ENCODE measurements at places on chromosomes 2 and 18.

- no peak for DNase-seq
Observed at GRCh38 chr2:237486334-237486818, 675 bp upstream of the MLPH start.

DNA sequence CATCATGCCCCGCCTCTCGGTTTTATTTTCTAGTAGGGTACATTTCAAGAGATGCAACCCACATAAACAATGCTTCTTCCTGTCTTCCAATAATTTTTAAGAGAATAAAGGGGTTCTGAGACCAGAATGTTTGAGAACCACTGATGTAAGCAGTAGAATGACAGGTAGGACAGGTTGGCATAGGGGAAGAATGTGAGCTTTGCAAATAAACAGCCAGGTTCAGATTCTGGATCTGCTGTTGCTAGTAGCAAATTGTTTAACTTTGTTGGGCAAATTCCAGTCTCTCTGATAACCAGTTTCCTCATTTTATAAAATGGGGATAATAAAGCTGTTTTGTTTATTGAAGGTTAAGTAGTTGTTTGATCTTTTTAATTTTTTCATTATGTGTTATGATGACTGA is 32.8 kb downstream of the SOCS6 start:
- DNase-seq: no peak

DNA sequence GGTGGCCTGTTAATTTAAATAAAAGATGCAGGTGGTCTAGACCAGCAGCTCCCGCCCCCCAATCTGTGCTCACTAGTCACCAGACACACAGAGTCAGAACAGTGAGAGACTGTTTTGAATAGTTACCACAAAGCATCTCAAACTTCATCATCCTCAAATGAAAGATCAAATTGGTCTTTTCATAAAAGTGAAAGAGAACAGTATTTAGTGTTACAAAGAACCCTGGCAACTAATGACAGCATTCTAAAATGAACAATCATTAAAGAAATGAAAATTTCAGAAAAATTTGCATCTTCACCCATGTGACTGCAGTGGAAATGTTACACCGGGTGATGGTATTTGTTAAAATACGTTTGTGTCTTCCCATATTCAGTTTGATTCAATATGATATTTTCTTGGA is 65.5 kb upstream of the PMAIP1 start:
- DNase-seq: no peak

GRCh38 chr2:71735676-71736075 is 282.3 kb downstream of the DYSF start:
- no peak for DNase-seq

DNA sequence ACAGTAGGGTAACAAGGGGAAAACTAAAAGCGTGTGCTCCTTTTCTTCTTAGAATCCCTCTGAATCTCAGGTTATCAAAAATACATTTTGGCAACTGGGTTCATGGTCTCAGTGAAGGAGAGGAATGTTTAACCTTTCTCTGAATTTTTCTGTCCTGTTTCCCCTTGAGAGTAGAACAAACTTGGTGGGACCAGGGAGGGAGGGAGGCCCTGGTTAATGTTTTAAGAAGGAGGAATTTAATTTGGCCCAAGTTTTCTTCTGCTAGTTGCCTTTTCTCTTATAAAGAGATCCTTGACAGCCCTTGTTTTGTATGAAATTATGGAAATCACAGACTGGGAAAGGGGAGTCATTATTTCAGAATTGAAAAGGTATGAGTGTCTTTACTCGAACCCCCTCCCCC is 12.2 kb upstream of the POU3F3 start:
- no peak for DNase-seq

GRCh38 chr2:111950236-111950635 is 51.8 kb downstream of the MERTK start:
- DNase-seq: no peak

GRCh38 chr18:40197711-40198110 is 1757.3 kb upstream of the PIK3C3 start:
- no peak for DNase-seq

DNA sequence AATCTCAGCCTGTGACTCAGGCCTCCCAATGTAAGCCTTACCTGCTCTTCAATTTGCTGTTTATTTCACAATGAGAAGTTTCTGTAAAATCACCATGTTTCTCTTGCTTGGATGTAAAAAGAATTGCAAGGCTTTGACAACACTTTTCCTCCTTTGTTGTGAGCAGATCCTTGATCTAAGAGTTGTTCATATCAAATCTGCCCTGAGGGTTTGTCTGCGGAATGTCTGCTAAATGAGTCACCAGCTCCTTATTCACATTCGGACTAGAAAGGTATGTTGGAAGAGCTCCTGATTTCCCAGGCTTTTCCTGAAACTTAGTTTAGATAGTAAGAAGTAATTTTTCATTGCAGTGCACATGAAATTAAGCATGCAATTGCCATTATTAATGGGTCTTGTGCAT is 268.2 kb upstream of the TCF4 start:
- DNase-seq: no peak

DNA sequence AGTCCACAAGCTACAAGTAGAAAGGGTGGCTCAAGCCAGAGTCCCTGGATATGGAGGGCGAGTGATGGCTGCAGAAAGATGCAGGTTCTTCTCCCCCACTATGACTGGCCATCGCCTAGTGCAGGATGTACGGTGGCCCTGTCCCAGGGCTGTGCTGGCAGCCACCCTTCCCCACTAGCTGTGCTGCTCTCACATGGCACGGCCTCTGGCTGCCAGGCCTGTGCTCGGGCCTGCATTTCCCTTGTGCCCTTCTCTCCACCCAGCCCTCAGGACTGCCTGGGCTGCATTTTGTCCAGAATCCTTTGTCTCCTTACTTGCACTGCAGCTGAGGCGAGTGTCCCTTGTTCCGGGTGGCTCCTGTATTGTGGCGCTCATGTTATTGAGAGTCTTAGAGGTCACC is 1.6 kb upstream of the RAMP1 start:
- DNase-seq: no peak

GRCh38 chr2:219059375-219059724 is 1.4 kb downstream of the IHH start:
- no peak for DNase-seq

DNA sequence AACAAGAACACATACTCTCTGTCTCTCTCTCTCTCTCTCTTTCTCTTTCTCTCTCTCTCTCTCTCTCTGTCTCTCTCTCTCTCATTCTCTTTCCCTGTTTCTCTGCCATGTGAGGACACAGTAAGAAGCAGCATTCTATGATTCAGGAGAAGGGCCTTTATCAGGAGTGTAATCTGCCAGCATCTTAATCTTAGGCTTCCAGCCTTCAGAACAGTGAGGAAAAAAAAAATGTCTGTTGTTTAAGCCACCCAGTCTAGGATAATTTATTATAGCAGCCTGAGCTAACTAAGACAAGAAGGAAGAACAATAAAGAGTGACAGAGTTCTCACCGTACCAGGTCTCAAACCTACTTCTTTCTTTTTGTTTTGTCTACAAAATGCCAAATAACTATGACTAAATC is 399.4 kb downstream of the SOCS6 start:
- DNase-seq: no peak

- no peak for DNase-seq
Observed at GRCh38 chr2:8328217-8328616, 353.6 kb upstream of the ID2 start.

DNA sequence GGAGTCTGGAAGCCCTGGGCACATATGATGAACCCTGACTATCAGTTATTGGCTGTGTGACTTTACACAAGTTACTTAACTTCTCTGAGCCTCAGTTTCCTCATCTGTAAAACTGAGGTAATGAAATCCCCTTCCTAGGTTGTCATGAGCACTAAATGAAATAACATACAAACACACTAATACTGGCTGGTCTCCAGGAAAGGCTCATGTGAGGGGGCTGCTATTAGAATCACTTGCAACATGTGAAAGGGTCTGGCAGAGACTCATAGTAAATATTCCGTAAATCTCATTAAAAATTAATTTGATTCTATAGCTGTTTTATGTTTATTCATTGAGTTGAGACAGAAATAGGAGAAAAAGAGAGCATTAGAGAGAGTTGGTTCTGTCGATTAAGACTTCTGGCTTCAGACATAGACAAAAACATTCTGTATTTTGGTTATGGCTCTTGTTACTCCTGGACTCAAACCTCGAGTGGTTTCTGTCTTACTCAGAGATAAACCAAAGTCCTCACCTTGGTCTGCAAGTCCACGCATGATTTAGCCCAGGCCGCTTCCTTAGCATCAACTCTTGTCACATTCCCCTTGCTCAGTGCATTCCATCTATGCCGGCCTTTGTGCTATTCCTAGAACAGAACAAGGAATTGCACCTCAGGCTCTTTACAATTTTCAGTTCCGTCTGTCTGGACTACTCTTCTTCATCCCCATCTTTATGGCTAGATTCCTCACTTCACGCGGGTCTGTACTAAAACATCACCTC is 139.1 kb downstream of the NXPH2 start:
- no peak for DNase-seq

DNA sequence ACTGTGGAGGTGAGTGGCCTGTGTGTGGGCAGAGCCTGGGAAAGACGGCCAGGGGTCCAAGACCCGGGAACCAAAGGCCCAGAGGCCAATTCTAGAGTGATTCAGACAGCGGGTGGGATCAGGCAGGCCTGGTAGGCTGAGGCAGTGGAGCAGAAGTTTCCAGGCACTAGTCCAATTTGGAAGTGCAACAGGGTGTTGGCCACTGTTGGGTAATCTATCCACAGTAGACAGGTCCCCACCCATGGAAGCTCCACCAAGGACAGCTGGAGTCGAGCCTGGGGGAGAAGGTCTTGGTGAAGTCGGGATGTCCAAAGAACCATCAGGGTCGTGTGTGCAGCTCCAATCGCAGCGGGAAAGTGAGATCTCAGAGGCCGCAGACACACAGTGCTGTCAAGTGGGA is 125.8 kb upstream of the COPS8 start:
- DNase-seq: no peak

- no peak for DNase-seq
Observed at GRCh38 chr2:102436323-102436722, 13.4 kb downstream of the IL18RAP start.

DNA sequence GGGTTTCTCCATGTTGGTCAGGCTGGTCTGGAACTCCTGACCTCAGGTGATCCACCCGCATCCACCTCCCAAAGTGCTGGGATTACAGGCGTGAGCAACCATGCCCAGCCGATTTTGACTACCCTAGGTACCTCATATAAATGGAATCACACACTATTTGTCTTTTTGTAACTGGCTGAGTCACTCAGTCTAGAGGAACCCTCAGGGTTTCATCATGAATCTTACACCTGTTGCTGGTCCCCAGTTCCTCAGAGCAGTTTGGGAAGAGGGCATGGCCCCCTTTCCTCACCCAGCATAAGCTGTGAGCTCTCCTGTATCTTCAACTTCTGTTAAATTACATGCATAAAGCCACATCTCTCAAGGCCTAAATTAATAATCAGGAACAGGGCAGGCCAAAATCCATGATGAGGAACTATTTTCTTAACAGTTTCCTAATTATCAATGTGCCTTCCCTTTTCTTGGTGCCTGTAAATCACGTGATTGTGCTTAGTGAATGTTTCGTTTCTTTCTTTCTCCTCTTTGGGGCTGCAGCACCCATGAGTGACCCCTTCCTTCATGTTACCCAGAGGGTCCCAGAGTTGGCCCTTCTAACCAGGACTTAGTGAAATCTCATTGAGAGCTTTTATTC is 20.9 kb downstream of the DYSF start:
- no peak for DNase-seq

- DNase-seq: no peak
Observed at GRCh38 chr2:5740053-5740452, 47.9 kb downstream of the SOX11 start.

DNA sequence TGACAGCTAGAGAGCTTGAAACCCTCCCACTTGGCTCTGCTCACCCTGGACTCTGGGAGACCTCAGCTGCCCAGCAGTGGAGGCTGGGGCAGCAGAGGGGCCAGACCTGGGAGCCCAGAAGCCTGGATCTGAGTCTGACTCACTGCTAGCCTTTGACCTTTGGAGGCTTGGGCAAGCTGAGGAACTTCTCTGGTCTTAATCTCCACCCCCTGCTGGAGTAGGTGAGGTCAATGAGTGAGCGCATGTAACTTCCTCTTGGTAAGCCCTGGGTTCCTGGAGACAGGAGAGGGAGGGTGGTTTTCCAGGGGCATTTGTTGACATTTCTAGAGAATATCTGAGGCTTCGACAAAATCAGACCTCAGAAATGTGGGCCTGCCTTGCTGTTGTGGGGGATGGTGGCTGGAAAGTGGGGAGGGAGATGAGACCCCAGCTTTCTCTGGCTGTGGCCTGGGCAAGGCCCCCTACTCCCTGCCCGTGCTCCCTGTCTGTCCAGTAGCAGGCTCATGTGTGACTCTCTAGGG is 73.0 kb upstream of the YWHAQ start:
- DNase-seq: no peak

DNA sequence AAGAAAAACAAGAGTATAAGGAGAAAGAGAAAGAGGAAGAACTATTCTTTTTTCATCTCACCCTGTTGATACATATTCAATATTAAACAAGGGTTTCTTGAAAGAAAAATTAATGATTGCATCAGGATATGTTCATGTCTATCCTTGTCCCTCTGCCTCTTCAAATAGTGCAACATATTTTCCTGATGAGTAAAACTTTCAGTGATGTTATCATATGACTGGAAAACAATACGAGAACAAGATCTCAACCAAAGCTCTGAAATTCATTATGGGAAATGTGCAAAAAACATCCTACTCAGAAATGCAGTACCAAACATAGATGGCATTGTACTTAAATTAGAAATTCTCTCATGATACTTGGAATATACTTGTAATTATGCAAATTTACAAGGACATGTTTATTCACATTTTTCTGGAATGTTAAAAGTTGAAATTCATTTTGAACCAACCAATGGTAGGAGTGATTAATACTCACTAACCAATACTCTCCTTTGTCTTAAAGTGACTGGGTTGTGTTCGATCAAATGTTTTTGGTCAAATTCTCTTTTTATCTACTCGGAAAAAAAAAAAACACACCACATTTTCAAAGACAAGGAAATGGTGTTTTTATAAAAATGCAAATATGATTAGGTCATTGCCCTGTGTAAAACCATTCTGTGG is 148.9 kb upstream of the GULP1 start:
- no peak for DNase-seq

DNA sequence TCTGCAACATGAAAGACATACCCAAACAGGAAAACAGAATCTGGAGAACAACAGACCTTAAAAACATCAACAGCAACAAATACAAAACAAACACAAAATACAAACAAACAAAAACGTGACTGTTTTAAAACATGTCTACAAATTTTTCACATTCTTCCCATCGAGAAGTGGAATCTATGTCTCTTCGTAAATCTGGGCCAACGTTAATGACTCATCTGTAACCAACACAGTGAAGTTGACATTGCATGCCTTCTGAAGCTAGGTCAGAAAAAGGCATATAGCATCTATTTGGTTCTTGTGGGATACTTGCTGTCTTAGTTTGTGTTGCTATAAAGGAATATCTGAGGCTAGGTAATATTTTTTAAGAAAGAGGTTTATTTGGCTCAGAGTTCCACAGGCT is 269.0 kb upstream of the FBXO11 start:
- DNase-seq: no peak

- no peak for DNase-seq
Observed at GRCh38 chr2:69618362-69618761, 25.2 kb downstream of the AAK1 start.

DNA sequence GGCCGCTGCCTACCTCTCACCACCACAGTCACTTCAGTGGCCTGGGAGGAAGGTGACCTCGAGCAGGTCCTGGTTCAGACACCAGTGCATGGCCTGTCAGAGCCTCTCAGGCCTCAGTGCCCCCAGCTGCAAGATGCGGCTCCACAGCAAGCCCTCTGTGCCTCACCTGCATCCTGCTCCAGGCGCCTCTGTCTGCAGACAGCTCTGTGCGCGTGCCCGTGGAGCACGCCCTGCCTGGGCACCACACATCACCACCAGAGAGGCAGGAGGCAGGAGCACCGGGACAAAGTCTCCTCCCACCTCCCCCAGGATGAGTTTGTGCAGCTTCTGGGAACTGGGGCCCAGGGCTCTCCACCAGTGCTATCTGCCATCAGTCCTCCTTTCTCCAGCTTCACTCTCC is 98.7 kb downstream of the TFCP2L1 start:
- DNase-seq: no peak

All from stimulated activated CD4-positive, alpha-beta T cell treated with anti-CD3 and anti-CD28 coated beads, Interleukin-1b, Interleukin-23, amount 100 ng/mL, for 4 hours (primary cell).